ENCODE measurements at places on chromosomes 4 and X. TPM values are rescaled to one million over a fixed set of nuclear protein-coding genes. Genes with fewer than 3 reads are reported as not detected.

The TENT5D gene
- total RNA-seq: not detected

The XK gene
- total RNA-seq: under 0.01 TPM

The GRIA3 gene
- total RNA-seq: 1.1 TPM

The PRDM8 gene
- 29.1 TPM for total RNA-seq

The QRFPR gene
- total RNA-seq: not detected
